CD4-positive, alpha-beta T cell (primary cell): ENCODE measurements at places on chromosomes 2 and 18.

DNA sequence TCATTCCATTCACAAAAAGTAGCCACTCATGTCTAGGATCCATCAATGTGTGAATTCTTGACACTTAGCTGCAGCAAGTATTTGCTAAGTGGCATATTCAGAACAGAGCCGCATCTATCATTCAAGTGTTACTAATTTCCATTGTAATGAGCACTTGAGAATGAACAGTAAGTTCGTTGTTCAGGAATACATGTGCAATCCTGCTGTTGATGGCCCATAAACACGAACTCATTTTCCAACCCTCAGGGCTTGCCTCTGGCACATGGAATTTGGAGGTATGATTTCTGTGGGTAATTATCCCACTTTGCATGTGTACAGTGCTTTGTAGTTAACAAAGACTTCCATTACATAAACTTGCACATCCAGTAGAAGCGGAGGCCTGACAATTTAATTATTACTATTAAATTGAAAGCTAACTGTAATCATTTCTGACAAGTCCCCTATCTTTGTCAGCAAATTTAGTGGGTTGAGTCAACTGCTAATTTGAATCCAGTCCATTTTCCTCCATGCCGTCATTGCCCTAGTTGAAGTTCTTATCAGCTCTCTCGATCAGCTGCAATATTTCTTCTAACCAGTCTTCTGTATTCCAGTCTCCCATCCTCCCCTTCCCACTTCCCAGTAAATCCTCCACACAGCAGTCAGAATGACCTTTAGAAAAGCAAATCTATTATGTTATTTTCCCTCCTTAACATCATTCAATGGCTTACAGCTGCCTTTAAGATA lies 116.0 kb upstream of the AQP4 start:
- no peak for DNase-seq

DNA sequence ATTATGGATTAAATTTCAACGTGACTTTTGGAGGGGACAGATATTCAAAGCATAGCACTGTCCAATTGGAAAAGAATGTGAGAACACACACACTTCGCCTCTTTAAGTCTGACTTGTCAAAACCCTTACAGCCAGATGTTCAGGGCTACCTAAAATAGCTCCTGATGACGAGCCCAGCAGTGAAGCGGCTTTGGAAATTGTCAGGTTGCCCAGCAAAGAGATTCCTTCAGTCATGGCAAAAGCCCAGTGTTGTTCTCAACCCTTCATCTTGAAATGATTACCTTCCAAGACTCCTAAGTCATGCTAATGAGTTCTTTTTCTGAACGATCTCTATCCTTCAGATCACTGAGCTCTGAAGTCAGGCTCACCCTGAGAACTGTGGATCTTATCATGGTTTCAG lies 436.6 kb downstream of the LRATD1 start:
- no peak for DNase-seq

DNA sequence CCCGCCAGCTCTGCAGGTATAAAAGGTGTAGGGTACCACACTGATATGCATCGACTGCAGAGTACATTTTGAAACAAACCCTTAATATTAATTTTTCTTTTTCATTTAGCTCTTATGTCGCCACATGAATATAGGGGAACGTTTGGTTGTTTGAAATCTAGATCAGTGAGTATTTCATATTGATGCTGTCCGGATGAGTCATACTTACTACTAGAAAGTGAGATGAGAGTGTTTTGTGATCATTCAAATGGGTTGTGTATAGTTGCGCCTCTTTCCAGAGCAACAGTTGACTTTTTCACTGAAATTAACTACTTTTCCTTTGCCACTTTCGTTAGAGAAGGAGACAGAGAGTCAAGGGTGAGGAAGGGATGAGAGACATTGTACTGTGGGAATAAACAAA lies 24.6 kb downstream of the NPAS2 start:
- DNase-seq: no peak

GRCh38 chr2:202671317-202672035 lies 36.7 kb downstream of the FAM117B start:
- DNase-seq: no peak

DNA sequence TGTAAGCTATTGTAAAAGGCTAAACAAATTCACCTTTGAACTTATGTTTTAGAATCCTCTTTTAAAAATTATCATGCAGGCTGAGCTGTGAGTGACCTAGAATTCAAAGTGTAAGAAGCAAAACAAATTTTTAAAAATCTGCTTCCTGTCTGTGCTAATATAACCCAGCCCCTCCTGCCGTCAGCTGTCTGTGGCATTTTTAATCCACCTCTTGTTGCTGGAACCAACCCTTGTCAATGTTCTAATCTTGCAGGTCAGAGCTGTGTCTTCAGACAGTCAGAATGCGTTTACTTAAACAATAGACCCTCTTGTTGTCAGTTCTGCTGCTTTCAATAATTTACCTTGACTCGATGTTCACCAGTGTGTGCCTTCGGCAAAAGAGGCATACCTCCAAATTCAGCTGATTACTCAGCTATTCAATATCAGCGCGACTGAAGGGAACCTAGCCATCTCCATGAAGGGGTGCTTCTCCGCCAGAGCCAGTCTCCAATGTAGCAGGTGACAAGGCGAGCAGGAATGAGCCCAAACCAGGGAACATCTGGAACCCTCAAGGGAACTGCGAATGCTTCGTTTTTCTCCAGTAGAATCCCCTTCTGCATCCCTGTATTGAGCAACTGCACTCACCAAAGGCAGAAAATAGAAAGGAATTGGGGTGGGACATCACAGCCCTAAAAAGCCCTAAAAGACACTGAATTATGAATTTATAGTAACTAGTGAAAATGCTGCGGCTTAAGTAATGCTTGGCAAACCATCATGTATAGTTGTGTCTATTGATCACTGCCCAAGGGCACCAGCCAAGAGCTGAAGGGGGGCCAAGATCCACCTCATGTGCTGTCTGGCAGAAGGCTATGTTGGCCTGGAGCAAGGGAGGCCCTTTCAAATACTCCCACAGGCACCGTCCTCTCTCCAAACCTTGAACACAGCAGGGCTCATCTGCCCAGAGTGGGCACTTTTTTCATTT lies 62.5 kb downstream of the LYPD6B start:
- no peak for DNase-seq

DNA sequence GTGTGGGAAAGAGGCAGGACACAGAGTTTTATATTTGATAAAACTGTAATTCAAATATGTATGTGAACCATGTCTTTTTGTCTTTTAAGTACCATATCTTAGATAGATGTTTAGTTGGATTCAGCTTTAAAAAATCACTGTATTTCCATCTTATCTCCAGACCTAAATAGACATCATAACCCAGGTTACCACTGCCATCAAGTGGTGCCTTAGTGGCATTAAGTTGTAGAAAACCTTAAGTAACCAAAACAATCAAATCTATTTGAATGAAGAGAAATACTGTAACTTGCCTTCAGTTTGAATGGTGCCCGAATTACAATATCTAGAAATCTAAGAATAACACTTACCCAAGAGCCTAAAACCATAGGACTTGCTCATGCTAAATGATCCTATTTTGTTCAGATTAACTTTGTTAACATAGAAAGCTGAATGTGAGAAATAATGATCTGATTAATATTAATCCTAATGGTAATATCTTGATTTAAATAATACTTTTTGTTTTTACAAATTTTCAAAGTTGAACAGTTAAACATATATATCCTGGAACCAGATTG lies 92.5 kb upstream of the MAP2 start:
- DNase-seq: no peak

- DNase-seq: peak; percentile 2
These were observed 17.9 kb downstream of the CAPN10 start for GRCh38 chr2:240604291-240604938.

DNA sequence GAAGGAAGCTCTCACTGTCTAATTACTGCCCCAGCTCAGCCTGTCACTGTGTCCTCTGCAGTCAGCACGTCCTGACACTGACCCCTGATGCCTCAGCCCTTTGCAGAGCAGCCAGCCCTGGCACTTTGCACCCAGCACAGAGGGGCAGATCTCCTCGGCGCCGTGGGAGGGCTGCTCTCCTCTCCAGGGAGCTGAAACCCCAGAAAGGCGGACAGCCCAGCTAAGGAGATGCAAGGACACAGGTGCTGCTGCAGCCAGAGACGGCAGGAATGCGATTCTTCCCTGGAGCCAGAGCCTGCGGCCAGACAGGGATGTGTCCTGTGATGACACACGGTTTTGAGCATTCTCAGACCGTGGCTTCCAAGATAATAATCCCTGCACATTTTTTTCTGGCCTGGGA lies 34.5 kb upstream of the SIX3 start:
- DNase-seq: no peak

- DNase-seq: no peak
These were observed 5.7 kb downstream of the SLC40A1 start for GRCh38 chr2:189574793-189575475.

DNA sequence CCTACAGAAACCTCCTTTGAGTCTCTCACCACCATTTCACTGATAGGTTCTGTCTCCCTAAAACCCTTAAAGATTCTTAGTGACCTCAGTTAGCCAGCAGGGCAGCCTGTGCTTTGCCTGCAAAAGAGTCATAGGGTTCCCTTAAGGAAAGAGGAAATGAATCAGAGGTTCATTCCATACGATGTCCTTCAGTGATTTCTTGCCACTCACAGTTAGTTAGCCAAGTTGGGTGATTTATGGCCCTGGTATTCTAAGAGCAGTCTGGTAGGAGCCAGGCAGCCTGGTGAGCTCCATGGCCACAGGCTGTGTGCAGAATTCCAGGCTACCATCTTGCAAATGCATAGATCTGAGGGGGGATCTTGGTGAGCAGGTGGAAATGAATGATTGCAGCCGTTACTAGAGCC lies 18.7 kb upstream of the CCBE1 start:
- DNase-seq: no peak

- no peak for DNase-seq
These were observed 82.2 kb upstream of the GPC1 start for GRCh38 chr2:240353086-240353798.

GRCh38 chr2:227407591-227408151 lies 19.9 kb upstream of the SCYGR1 start:
- DNase-seq: no peak

DNA sequence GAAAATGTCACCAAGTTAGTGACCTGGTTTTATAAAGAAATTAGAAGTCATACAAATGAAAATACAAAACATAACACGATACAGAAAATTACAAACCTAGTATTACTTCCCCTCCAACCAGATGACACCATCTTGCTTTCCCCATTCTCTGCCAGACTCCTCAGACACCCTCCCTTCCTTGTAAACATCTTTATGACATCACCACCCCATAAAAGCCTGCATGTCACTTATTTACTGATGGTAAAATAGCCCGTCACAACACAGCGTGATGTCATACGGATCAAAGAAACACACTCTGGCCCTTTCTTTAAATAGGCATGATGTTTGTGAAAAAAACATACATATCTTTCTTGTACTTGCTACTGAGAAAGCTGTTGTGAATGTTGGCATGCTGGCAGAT lies 254.8 kb upstream of the SOX11 start:
- no peak for DNase-seq

DNA sequence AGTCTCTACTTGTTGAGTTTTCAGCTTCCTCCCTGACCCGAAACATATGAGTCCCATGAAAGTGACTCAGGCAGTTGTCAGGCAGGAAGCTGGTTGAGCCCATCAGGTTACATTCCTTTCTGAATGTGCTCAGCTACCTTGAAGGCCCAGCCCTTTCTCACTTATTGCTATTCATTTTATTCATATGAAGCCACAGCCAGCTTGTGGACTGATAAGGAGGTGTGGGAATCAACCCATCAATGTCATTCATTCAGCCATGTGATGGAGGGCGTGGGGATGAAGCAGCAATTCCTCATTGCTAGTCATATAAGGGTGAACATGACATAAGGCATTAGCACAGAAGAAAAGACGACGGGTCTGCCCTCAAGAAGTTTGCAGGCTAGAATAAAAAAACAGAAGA lies 5.3 kb upstream of the VPS4B start:
- no peak for DNase-seq
